ENCODE measurements at places on chromosomes 6 and 20.
A peak's percentile ranks its signal among the peaks of the same experiment; 100 is the strongest.

GRCh38 chr20:1930165-1930564, 35.0 kb downstream of the SIRPA start:
- DNase-seq: no peak

GRCh38 chr20:35320396-35321126, 28.3 kb upstream of the FAM83C start:
- no peak for DNase-seq

DNA sequence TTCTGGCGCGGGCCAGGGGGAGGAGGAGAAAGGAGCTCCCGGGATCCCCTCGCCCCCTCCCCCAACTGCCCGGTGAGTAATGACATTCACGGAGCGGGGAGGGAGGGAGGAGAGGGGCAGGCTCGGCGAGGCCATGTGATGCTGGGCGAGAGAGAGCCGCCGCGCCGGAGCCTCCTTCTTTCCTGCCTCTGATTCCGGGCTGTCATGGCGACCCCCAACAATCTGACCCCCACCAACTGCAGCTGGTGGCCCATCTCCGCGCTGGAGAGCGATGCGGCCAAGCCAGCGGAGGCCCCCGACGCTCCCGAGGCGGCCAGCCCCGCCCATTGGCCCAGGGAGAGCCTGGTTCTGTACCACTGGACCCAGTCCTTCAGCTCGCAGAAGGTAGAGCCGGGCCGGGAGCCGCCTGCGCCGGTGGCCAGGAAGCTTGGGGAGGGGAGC, at the start of gene GDAP1L1:
Gene GDAP1L1, plus strand, starts transcription at position 178 of the 441 bp plus-strand sequence. Its CDS starts 27 bp downstream, at position 205.
- DNase-seq: no peak

- no peak for DNase-seq
Measured at GRCh38 chr6:103036846-103037245, 1643.3 kb downstream of the GRIK2 start.

- DNase-seq: no peak
Measured at GRCh38 chr20:44585057-44585963, 2.9 kb downstream of the PKIG start.

GRCh38 chr20:50415516-50416268, 94.5 kb upstream of the PTPN1 start:
- peak; percentile 73 for DNase-seq

DNA sequence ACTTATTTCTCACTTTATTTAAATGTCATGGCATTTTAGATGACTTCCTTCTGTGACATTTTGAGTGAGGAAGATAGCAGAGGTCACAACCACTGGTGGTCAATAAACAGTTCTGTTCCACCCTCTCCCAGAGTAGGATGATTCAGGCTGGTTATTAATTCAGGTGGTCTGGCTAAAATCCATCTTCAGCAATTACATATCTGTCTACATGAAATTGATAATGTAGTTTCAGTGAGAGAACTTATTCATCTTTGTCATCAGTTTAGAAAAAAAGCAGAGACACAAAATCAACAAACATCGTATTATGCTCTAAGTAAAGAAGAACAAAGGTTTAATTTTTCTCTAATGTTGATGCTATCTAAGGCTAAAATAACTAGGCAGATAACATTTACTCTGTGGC, 525.5 kb downstream of the TENT5A start:
- DNase-seq: no peak

DNA sequence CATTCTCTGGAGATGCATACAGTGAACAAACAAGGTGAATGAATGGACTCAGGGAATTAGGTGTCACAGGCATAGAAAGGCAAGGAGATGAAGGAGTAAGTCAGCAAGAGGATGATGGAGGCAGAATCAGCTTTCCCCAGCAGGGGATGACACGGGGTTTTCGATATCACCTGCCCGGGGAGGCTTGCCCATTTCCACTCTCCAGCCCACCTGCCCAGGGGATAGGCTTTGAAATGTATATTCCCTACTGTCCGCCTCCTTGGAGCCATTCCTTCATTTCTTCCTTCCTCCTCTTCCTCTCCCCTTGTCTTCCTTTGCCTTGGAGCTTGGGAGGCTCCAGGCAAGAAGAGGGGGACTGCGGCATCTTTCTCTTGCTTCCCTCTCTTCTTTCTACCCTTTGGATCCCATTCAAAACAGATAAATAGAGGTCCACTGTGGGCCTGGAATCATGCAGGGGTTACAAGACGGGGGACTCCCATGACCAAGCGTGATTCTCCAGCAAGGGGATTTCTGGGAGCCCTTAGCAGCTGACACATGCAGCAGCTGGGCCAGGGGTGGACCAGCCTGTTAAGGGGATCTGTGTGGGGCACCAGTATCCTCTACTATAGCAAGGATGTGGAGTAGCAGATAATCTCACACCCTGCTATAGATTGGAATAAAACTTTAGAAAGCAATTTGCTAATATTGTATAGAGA, 23.5 kb upstream of the RNF24 start:
- no peak for DNase-seq

GRCh38 chr6:36752886-36753506, 55.4 kb downstream of the RAB44 start:
- no peak for DNase-seq

DNA sequence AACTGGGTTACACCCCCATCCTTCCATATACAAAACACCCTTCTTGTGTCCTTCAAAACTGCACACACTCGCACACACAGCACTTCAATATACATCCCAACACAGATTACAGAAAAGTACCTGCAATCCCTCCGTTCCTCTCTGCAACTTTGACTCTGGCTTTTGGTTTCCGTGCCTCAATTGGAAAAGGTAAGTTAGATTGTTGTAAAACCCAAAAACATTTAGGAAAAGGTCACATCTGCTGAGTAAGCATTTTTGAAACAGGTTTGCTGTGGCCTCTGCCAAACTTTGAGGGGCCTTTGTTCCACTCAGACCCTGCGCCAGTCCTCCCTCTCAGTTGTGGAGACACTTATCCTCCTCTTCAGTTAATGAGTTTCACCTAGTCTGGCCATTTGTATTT, 4.2 kb downstream of the NKX2-4 start:
- no peak for DNase-seq

- DNase-seq: no peak
Measured at GRCh38 chr20:1509237-1509636, 18.0 kb upstream of the SIRPB2 start.

DNA sequence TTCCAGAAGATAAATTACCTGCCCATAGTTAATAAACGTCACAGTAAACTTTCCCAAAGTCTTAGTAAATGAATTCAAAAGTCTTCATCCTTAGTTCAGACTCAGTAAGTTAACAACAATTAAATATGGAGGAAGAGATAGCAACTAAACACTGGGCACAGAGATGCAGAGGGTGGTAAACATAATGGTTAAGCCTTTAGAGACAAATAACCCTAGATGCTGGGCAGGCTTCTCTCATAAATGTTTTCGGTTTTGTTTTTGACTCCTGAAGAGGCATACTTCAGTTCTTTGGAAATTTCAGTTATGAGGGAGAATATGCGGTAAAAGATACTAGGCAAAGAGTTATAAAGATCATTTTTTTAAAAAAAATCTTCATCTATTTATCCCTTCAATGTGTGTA, 369.8 kb downstream of the FRK start:
- no peak for DNase-seq

DNA sequence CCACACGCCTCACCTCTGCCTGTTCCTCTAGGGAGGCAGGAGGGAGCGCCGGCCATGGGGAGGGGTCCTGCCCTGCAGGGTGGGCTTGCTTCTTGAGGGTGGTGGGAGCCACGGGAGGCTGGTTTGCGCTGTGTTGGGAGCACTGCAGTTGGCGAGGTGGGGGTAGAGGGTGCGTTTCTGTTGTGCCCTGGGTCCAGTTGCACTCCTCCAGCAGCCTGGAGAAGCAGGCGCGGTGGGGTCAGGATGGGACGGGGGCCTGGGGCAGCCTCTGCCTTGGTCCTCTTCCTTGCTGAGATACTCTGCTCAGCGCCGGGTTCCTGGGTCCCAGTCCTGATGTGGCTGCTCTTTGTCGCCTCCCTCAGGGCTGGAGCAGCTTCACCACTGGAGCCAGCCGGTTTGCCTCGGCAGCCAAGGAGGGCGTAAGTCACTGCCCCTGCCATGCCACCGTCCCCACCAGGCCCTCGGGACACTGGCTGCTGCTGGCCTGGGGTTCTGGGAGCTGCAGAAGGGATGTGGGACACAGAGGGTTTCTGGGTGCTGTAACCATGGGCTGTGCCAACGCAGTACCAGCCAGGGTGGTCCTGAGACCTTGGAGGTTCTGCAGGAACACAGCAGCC, 8.4 kb downstream of the ARFGAP1 start:
- no peak for DNase-seq

- DNase-seq: no peak
Measured at GRCh38 chr6:52663936-52664185, 7.1 kb upstream of the TMEM14A start.

- peak; percentile 64 for DNase-seq
Measured at GRCh38 chr6:125746731-125747588, 2.5 kb upstream of the HEY2 start.

DNA sequence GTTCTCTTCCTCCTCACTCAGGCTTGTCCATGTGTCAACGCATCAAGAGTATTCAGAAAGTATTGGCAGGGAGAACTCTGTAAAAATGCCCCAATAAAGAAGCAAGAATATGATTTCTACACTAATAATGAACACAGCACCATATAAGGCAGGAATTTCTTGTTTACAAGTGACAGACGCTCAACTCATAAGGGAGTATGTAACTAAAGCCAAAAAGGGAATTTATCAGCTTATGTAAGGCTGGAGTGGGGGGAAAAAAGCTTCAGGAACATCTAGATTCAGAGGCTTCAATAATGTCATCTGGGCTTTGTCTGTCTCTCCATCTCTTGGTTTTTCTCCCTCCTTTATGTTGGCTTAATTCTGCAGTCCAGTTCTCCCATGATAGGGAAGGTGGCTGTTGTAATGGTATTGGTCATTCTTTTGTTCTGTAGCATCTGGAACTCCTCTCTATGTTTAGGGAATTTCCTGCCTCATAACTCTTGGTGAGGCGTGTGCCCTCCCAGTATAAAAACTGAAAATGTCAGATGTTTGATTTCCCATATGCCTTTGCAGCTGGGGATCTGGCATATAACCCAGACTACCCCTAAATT, 125.1 kb upstream of the COL21A1 start:
- no peak for DNase-seq

GRCh38 chr20:47350181-47350550, 6.3 kb downstream of the ZMYND8 start:
- DNase-seq: no peak

DNA sequence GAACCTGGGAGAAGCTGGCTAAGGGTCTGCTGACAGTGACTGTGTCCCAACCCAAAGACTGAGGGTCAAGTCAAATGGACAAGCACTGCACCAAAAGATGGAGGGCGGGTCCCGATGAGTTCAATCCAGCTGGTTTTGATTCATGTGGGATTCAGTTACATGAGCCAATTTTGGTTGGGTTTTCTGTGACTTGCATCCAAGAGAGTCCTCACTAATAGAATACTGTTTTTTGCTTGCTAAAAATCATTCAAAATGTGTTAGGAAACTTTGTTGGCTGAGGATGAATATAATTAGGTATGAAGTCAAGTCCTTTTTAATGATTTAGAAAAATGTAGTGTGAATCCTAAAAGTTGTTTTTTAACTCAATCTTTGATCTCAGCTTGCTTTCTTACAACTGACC, 323.8 kb upstream of the NOX3 start:
- DNase-seq: no peak

GRCh38 chr6:64083261-64083660, 447.7 kb downstream of the PHF3 start:
- no peak for DNase-seq

DNA sequence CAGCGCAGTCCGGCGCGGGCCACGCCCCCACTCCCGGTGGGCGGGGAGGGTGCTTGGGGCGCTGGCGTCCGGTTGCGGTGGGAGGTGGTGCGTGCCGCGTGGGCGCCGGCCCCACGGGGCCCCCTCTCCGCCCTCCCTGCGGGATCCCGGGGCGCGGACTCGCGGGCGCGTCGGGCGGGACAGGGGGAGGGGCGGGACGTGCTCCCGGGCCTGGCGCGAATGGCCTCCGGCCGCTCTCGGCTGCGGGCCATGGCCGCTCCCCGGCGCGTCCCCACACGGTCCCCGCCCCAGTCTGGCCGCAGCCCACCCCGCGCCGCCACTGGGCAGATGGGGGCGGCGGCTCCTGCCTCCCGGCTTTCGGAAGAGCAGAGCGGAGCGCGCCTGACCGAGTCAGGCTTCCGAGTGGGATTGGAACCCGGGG, 771 bp upstream of the PPP1R3G start:
- no peak for DNase-seq

DNA sequence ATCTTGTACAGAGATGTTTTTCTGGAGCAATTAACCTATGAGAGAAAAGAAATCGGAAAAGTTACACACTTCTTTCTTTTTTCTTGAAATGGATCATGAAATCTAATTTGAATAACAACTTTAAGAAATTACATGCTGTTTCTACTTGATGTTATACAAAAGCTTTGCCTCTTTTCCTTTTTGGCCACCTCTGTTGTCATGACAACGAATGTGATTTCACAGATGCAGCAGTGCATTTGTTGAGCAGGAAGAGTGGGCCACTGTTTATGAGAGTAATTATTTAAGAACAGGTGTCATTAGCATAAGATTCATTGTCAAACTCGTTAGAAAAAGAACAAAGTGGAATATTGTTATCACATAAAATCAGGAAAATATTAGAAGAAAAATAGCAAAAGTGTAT, 148.3 kb upstream of the IMPG1 start:
- no peak for DNase-seq

- no peak for DNase-seq
Measured at GRCh38 chr6:34102696-34103095, 43.2 kb downstream of the GRM4 start.

DNA sequence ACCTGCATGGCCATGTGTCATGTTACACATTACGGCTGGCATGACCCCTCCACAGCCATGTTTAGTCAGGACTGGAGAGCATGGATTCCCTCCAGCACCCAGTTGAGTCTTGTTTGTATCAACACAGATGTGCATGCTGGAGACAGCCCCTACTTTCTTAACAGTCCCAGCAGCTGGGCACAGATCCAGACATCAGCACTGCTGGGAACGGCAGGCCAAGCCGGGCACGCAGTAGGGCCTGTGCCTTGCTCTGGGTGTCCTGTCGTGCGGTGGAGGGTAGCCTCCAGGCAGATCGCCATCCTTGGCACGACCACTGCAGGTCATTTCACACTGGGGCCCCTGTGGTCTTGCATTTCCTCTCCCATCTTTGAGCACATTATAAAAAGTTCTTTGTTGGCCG, 381.4 kb downstream of the SMOC2 start:
- DNase-seq: no peak

GRCh38 chr6:17318435-17319165, 37.4 kb downstream of the RBM24 start:
- no peak for DNase-seq

DNA sequence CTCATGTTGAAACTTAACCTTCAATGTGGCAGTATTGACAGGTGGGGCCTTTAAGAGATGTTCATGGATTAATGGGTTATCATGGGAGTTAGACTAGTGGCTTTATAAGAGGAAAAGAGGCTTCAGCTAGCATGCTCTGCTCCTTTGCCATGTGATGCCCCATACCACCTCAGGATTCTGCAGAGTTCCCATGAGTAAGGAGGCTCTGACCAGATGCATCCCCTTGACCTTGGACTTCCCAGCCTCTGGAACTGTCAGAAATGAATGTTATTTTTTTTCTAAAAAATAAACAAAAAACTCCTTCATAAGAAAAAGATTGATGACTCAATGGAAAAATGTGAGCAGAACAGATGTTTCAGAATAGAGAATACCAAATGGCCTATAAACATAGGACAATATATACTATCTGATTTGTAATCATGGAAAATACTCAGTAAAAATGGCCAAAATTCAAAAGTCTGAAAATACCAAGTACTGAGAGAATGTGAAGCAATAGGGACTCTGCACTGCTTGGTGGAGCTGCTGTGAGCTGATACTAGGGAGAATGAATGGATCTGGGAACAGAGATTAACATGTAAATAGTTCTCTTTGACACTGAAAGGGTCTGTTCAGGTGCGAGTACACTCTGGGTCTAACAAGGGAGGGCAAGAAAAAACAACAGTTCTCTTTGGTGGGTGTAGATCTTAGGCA, 7.4 kb upstream of the TRIM39 start:
- no peak for DNase-seq

GRCh38 chr6:113330636-113330946, 526.6 kb upstream of the MARCKS start:
- DNase-seq: no peak
